ENCODE measurements at places on chromosomes 12 and 14.

- no peak for ATAC-seq
Measured at GRCh38 chr12:88993651-88994050, 358.6 kb downstream of the DUSP6 start.

DNA sequence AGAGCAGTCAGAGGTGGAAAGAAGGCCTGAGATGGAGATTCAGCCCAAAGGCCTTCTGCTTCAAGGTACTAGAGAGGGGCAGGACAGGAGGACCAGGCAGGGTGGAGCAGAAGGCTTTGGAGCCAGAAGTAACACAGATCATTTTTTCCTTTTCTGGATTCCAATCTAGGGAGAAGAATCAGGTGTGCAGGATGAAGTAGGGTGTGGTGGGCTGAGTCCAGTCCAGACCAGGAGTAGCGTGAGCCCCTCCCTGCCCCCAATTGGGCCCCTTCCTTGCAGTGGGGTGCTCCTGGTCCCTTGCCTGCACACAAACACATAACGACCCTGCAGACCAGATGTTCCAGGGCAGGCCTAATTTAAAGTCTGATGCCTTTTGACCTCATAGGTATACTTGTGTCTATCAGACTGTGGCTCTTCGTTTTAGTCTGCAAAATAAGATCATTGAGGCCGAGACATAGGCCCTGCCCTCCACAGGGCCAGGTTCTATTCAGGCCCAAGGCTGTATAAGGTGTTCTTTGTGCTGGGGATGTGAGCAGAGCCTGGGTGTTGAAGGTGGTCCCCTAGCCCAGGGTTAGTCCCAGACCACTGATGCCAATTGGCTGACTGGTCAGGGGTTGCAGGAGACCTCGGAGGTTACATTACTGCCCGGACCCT lies 1.0 kb upstream of the NYNRIN start:
- ATAC-seq = no peak

- ATAC-seq = peak; percentile 32
Measured at GRCh38 chr12:67515679-67516340, 132.7 kb upstream of the DYRK2 start.

DNA sequence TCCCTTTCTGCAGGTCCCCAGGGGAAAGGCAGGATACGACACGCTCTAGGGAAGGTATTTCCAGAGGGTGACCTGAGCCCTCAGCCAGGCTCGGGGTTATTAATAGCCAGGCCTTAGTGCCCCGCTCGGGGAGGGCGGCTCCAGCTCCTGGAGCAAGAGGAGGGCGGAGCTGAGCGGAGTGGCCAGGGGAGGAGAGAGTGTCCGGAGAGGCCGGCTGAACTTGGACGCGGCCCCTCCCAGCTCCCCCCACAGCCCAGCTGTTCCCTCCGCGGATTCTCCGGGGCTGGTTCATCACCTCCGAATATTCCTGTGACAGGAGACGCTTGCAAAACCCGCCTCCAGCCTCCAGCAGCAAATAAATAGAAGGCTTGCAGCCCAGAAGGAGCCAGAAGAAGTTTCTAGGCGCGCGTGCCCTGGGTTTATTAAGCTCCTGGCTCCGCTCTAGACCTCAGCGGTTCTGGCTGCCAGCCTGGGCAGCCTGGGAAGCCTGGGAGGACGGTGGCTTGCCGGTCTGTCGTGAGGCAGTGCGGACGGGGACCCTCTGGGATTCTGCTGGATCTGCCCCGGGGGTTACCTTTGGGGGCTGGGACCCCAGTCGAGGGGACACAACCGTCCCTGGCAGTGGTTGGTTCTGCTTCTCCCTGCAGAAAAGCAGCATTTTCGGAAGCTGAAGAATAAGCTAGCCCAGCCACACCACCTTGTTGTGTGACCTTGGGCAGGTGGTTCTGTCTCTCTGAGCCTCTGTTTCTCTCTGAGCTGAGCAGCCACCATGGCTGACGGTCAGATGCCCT lies at the start of gene HSPB8:
TSS of gene HSPB8 (plus strand) at position 388 of the 791 bp plus-strand sequence. CDS start at position 770, 382 bp downstream.
- no peak for ATAC-seq

DNA sequence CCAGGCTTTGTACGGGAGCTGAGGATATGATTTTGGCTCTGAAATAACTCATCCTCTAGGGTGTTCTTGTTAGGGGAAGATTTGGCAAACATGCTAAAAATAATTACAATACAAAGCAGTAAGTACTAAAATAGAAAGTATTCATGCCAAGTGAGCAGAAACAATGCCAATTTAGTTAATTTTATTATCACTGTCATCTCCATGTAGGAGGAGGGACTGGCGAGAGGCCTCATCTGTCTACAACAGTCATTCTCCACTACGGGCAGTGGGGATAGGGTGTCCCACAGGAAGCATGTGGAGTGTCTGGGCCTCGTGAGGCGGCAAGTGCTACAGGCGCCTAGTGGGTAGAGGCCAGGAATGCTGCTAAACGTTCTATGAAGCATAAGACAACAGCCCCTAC lies 3.3 kb downstream of the ISM2 start:
- no peak for ATAC-seq

DNA sequence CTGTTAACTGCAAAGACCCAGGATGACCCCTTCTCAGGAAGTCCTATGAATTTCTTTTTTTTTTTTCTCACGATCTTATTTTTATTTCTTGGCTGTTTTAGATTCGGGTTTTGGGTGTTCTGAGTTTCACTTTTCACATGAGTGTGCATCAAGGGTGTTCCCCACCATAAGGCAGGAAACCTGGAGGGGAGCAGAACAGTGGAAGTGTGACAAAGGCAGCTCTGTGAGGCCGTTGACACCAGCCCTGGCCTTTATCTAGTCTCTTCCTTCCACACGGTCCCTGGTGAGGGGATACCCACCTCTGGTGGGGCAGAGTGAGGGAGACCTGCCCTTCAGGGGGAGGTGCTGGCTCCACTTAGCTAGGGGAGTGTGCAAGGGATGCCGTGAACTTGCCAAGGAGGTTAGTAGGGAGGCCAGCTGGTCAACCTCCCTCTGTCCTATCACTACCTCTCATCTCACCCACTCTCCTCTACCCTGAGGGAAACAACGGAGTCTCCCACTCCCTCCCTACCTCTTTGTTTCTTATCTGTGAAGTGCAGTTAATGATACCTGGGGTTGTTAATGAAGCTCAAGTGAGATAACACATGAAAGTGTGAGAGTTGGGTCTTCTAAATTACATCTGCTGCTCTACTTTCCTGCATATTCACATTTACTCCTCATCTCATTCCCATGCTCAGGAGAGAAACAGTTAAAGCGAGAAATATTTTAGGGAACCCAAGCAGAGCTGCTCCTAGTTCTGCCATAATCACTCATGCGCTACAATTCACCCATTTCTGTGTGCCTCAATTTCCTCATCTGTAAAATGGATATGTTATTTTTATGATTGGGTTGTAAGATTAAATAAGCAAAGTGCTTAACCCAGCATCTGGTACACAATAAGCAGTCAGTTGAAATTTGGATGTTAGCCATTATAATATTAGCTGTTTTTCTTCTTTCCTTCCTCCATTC lies 4.4 kb upstream of the GALNT6 start:
- ATAC-seq = peak; percentile 37

GRCh38 chr12:31519511-31519910 lies 71.4 kb downstream of the DENND5B start:
- no peak for ATAC-seq

DNA sequence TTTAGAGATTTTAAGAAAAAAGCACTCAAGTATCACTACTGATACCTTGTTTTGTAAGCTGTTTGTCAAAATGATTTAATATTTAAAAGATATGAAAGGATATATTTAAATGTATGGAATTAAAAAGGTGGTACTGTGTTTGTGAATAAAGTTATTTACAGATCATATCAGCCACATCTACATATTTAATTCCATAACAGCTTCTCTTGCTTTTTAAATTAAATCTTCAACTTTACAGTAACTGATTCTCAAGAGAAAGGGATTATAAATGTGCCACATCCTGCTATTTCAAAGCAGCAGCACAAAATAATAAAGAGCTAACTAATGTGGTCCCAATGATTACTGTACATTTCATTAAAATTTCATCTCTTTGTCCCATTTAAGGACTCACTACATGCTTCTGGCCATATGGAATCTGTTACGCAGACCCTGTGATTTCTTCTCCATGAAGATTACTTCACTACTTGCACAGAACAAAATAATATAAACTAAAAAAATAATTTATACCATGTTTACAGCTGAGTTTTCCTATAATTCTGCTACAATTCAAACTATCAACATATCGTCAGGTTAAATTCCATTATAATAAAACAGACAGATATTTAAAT lies 117.8 kb downstream of the MED13L start:
- ATAC-seq = no peak

- ATAC-seq = no peak
Measured at GRCh38 chr12:67789266-67789665, 140.7 kb downstream of the DYRK2 start.

DNA sequence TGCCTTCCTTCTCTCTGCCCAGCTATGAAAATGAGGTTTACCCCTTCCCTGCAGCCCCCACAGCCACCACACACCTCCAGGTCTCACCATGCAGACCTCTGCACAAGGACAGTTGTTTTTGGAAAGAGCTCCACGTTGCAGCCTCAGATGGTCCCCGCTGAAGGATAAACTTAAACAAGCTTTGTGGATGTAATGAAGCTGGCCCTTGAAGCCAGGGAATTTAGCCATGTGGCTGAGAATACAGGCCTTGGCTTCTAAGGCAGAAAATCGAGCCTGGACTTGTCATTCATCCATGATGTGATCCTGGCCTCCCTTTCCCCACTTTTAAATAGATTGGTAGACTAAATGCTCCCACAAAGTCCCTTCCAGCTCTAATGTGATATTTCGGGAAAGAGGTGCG lies 79.4 kb downstream of the TBX3 start:
- ATAC-seq = no peak

GRCh38 chr12:109744026-109744425 lies 30.4 kb downstream of the FAM222A start:
- ATAC-seq = no peak

GRCh38 chr12:84641940-84642545 lies 270.6 kb downstream of the SLC6A15 start:
- ATAC-seq = no peak

Measured in activated CD4-positive, CD25-positive, alpha-beta regulatory T cell treated with anti-CD3 and anti-CD28 coated beads, Interleukin-2, amount 50 U/mL, for 24 hours (primary cell).